ENCODE measurements at places on chromosomes 13 and 19.

DNA sequence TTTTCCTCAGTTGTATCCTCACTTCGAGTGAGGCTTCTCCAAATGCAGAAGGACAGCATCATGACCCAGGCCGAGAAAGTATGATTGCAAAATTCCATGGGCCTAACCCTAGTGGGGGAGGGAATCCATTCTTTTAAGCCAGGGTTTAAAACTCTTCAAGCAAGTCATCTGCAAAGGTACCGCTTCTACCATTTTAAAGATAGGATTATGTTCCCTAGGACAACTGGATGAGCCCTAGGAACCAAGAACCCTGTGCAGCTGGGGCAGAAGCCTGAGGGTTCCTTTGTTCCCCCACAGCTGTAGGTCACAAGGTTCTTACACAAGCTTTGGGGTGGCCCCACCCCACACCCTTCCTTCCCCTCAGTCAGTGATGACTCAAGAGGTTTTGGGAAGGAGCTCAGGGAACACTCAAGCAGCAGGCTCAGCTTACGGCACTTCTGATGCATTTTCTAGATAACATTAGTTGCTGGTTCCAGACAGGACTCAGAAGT lies 13.5 kb downstream of the ARL11 start:
- DNase-seq = no peak

DNA sequence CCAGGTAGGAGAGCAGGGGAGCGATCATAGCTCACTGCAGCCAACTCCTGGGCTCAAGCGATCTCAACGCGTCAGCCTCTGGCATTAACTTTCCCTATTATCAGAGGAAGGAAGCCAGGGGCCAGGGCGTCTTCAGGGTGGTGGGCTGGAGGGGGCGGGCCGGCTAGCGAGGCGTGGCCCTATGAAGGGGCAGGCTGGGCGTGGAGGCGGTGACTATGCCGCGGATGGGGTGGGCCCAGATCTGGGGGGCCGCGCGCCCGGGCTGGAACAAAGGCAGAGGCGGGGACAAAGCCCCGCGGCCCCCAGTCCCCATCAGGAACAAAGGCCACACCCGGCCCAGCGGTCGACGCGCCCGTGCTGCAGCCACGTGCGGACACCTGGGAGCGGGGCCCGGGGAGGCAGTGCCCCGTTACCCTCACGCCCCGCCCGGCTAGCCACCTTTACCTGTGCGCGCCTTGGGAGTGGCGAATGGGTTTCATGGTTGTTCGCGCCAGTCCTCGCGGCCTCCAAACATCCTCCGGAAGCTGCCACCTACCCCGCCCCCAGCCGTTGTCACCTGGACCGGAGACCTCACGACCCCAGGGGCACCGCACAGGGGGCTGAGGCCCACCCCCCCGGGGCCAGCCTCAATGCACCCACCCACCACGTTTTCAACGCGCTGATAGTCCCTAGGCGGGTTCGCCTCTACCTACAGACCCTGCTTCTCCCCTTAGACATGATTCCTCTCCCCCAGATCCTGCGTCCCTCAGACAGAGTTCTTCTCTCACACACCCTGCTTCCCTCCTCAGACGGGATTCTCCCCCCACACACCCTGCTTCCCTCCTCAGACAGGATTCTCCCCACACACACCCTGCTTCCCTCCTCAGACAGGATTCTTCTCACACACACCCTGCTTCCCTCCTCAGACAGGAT lies 5.4 kb upstream of the TRIM28 start:
- no peak for DNase-seq

DNA sequence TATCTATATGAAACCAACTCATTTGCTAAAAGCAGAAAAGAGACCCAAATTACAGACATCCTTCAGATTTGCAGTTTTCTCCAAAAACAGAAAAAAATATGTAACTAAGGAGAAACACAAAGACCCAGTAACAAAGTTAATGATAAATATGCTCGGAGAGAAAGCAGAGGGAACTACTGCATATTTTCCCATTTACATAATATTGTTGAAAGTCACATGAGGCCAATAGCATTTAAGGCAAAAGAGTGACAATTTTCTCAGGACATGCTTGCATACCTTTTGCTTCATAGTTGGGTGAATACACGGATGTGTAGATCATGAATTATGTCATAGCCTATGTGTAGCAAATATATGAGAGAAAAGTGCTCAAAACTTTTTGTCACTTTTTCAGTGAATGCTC lies 310.3 kb downstream of the EFNB2 start:
- DNase-seq = no peak

DNA sequence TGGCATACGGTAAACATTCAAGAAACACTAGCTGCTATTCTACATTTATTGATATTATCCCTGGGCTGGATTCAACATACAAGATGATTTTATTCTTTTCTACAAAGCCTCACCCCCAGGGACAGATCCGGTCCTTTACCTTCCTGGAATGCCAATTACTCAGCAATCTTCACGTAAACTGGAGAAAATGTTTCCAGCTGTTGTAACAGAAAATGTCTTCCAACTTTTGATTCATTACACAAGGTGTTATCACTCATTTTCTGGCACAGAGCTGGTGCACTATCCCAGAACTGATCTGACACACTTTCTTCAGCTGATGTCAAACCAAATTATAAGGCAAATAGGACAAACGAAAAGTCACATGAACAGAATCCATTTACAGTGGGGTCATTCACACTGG lies 33.1 kb downstream of the DCLK1 start:
- DNase-seq = no peak

DNA sequence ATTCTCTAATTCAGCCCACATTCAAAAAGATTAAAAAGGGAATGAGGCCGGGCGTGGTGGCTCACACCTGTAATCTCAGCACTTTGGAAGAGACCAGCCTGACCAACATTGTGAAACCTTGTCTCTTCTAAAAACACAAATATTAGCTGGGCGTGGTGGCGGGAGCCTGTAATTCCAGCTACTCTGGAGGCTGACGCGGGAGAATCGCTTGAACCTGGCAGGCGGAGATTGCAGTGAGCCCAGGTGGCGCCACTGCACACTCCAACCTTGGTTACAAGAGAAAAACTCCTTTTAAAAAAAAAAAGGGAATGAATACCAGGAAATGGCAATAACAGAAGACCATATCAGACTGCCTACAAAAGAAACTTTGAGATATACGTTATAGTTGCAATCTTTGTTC lies 1244.5 kb downstream of the PCDH9 start:
- DNase-seq = no peak

DNA sequence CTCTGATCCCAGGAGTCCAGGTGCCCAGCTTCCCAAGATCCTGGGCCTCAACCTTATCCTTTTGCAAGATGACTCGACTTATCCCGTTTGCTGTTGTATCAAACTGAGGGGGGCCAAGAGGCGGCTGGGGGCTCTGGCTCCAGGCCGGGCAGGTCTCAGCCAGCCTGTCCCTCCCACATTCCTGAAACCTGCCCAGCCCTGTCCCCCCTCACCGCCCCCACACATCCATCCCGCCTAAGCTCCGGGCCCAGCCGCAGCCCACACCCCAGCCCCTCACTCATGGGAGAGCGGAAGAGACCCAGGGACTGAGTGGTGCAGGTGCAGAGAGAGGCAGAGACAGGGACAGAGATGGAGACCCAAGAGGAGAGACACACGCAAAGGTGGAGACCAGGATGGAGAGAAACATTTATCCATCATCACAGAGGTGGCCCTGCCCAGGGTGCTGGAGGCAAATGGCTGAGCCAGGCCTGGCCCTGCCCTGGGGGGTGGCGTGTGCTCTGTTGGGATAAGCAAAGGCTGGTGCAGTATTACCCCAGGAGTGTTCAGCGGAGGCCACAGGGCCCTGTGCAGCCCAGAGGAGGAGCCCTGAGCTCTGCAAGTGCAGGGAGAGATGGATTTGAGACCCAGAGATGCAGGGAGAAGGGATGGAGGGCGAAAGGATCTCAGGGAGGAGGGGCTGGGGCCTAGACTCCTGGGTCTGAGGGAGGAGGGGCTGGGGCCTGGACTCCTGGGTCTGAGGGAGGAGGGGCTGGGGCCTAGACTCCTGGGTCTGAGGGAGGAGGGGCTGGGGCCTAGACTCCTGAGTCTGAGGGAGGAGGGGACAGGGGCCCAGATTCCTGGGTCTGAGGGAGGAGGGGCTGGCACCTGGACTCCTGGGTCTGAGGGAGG lies 1.6 kb downstream of the BCAM start:
- no peak for DNase-seq

- DNase-seq = no peak
Measured at GRCh38 chr19:33496038-33496895, 25.3 kb downstream of the PEPD start.

DNA sequence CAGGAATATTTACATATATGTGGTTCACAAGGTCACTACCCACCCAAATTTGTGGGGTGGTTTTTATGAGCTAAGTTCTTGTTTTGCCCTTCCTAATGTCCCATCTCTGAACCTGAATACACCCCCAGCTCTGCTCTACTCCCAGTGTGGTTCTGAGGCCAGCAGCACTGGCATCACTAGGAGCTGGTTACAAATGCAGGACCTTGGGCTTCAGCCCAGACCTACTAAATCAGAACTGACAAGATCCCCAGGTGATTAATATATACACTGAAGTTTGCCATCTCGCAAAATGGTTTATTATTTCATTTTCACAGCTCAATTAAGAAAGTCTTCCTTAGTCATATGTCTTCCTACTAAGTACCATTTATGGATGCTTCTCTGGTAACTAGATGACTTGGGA lies 67.9 kb downstream of the FOXO1 start:
- no peak for DNase-seq

DNA sequence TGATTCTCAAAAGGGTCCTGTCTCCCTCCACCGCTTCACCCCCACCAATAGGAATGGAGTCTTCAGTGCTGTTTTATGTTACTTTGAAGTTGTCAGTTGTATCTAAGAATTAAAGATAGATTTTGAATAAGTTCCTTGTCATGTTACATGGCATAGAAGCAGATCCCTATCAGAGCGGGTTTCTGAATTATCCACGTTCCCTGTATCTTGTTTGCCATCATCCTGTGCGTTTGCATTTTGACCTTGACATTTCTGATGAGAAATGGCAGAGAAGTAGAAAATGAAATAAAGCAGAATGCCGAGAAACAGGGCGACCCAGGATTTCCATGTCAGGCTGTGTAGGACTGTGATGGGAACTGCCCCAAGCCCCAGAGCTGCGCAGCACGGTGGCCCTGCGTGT lies 120.7 kb upstream of the RNF113B start:
- DNase-seq = no peak

DNA sequence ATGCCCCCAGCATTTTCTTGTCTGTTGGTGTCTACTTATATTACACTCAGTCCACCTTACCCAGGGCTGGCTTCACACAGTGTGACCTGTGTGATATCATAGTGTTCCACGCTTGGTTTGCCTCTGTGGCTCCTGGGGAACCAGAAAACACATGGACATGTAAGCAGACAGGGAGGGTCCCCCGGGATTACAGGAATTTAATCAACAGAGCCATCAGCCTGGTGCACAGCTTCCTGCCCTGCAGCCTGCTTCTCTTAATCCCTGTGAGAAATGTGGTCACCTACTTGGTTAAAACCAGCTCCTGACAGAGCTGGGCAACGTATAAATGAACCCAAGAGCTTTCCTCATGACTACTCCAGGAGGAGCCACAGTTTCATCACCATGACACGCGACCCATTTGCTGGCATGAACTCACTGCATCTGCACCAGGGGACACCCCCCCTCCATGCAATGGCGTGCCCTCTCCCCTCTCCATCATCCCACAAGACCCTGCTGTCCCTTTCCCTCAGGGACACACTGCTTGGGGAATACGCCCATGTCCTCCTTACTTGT lies 152.1 kb downstream of the UQCRFS1 start:
- no peak for DNase-seq

GRCh38 chr13:49498206-49498605 lies 2.5 kb downstream of the PHF11 start:
- no peak for DNase-seq

GRCh38 chr19:10384580-10384979 lies 4.2 kb upstream of the TYK2 start:
- no peak for DNase-seq

DNA sequence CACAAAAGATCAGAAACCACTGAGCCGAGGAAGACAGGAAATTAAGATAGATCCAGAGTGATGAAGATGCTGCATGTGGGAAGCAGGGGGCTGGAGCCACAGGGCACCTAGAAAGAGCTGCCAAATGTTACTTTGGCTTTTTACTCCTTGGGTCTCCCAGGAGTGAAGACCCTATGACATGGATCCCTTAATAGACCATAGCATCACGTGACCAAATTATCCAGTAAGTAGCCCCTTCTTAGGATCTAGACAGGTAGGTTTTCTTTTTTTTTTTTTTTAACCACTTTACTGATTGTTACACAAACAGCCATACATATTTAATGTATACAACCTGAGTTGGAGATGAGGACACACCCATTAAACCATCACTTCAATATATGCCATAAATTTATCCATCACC lies 183.9 kb upstream of the SOX21 start:
- DNase-seq = no peak

- no peak for DNase-seq
Measured at GRCh38 chr19:39377373-39378362, 13.2 kb downstream of the PAF1 start.

- no peak for DNase-seq
Measured at GRCh38 chr19:32750441-32751055, 31.0 kb downstream of the TDRD12 start.
